HCEC 1CT (cell line): ENCODE measurements at places on chromosomes 5 and 9.

GRCh38 chr5:6845856-6846255 lies 132.6 kb downstream of the TENT4A start:
- DNase-seq, result no peak

DNA sequence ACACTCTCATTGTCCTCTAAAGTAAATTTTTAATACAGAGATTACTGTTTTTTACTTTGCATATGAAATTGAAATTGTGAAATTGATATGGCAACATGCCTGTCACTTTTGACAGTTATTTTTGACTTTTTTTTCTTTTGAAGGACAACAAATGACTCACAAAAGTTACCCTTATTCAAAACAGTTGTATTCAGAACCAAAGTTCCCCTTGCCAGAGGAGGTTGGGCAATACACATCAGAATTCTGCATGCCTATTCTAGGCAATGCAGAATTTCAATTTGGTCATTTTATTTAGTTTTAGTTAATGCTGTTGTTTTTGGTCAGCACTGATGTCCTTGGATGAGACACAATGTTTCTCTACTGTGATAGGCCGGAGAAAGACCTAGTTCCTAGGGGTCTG lies 299.1 kb upstream of the PRR16 start:
- DNase-seq, result no peak

DNA sequence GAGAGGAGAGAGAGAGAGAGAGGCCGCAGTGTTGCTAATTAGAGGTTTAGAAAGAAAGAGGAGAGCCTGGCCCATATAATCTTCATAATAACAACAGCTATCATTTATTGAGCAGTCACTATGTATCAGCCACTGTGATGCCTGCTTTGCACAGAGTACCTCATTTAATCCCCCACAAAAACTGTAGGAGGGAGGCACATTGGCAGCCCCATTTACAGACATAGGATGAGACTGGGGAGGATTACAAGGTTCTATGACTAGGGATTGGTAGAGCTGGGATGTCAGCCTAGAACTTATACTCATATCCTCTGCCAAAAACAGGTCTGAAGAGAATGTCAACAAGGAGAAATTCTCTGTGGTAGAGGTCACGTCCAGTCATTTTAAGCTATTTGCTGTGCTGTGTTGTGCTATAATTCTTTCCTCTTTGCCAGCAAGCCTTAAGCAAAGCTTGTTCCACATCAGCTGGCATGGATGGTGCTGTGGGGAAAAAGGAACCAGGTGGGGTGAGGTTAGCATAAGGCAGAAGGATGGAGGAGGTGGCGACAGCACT lies 6.7 kb upstream of the GCNT4 start:
- no peak for DNase-seq

DNA sequence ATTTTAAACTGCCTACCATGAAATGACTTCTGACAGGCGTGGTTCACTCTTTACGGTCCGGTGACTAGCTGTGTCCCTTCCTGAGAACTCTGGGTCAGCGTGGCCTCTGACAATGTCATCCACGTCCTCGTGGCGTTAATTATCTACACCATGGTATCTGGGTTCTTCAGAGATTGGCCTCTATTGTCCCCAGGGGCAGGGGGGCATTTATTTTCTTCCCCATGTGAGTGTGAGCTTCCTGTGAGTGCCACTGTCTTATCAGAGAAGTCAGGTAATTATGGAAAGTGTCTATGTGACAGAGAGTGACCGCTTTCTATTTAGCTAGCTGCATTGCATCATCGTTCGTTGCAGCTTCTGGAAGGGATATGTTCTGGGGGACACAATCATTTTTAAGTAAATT lies 77.2 kb downstream of the FBXL7 start:
- no peak for DNase-seq

- DNase-seq, result peak; percentile 95
Observed at GRCh38 chr9:127187231-127187956, 65.0 kb upstream of the ANGPTL2 start.

- no peak for DNase-seq
Observed at GRCh38 chr9:99037769-99038483, 67.0 kb upstream of the TGFBR1 start.

DNA sequence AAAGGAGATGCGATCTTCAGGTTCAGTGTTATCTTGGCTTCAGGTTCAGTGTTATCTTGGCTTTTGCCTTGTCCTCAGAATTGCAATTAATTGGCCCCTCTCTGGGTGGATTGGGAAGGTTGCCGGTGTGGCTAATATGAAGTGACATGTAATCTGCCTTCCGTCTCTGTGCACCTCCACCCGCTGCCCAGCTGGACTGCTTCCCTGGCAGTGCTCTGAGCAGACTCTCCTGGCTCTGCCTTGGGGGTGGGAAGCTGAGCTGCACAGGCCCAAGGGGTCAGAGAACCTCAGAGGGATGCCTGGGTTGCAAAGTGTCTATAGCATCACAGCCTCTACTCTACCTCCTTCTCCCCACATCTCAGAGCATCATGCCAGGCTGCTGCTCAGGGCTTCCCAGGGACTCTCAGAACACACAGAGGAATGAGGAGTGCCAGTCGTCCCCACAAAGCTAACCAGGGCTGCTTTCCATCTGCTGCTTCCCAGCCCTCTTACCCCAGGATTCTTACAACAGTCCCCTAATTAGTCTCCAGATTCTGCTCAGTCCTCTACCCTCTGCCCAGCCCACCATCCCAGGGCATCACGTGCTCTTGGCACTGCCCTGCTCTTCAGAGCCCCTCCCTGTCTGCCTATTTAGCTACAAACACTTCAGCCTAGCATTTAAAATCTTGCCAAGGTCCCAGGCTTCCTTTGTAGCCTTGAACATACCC lies 54.4 kb upstream of the AFAP1L1 start:
- DNase-seq, result no peak

GRCh38 chr5:151106043-151106442 lies 25.2 kb upstream of the TNIP1 start:
- DNase-seq, result no peak

GRCh38 chr5:53576674-53577073 lies 16.2 kb downstream of the NDUFS4 start:
- DNase-seq, result no peak

GRCh38 chr9:36169708-36170107 lies 520 bp downstream of the CCIN start:
- DNase-seq, result no peak

GRCh38 chr5:14771189-14771588 lies 100.4 kb downstream of the ANKH start:
- DNase-seq, result no peak

DNA sequence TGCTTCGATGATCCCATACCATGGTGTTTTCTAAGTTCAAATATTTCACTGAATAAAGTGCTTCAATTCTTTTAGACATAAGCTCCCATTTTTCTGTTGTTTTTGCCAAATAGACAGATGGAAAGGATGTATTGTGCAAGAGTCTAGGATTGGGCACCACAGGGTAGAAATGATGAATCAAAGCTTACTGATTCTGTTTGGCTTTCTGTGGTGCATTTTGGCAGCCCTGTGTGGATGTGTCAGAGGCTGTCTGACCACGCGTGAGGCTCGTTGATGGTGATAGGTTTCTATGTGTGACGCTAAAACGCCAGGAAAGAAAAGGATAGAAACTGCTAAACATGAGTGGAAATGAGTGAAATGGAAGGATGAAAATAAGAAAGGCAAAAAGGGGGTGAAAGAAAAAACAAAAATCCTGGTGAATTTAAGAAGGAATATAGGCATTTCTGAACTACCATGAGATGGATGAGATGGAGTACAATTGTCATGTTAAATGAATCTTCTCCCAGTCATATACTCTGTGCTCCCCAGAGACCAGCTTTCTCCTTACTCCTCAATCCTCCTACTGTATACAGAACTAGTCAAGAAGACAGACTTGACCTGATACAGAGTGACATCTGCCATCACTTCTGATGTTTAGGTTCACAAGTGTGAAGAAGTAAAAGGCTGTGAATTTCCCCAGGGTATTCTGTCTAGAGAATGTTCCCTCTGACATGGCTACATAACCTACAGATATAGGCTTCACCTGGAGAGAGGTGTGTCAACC lies 54.4 kb downstream of the ANKH start:
- peak; percentile 93 for DNase-seq

DNA sequence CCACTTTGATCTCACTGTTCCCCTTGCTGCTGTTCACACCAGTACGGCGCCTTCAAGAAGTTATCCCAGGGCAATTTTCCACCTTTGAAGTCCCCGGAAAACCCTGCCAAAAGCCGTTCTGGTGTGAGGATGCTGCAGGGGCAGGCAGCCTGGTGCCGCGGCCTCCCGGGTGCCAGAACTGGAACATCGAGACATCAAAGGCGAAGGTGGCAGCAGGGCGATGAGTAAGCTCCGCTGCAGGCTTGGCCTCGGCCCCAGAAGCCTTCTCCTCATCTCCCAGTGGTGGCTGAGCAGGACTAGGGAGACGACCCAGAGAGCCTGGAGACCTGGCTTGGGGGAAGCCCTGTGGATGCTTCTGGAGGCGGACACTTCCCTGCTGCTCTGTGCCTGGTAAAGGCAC lies 115.3 kb upstream of the MSX2 start:
- DNase-seq, result no peak

GRCh38 chr9:23674016-23674585 lies 151.9 kb downstream of the ELAVL2 start:
- no peak for DNase-seq
